Right hindlimb (tissue), 1 donor: ENCODE measurements at places on chromosomes 7 and 10.

- no peak for DNase-seq
Observed at GRCh38 chr7:149430192-149430591, 30.7 kb downstream of the ZNF777 start.

GRCh38 chr7:135980012-135980551 lies 2.9 kb upstream of the MTPN start:
- DNase-seq: no peak

- no peak for DNase-seq
Observed at GRCh38 chr10:128498378-128498730, 372.1 kb upstream of the MKI67 start.

DNA sequence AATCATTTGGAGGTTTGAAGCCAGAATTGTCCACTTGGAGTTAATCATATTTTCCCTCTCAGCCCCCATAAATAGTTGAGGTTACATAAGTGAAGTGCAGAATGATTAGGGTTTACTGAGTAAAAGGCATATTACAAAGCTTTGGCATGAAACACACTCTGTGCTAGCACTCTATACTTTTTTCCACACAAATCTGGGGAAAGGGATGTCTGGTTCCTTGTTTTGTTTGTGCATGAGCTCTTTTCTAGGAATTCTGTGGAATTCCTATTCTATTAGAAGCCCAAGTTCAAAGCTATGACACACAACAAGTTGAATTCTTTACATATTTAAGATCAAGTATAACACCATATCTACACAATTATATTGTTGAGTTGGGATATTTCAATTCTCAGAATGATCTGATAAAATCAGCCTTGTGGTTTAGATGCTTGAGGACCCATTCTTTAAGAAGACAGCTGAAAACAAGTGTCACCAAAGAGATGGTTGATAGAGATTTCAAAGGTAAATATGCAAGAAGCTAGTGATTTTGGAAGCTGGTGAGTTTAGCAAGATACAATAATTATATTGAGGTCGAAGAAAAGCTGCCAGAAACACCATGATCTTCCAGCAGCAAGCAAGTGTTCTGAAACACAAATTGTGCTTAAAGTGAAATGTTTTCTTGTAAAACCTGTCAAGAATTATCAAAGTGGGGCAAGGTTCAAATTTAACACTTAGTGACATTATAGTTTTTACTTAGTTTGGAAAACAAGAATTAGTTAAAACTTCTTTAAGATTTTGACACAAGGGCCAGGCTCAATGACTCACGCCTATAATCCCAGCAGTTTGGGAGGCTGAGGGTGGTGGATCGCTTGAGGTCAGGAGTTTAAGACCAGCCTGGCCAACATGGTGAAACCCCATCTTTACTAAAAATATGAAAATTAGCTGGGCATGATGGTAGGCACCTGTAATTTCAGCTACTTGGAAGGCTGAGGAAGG lies 122.6 kb downstream of the INHBA start:
- no peak for DNase-seq

GRCh38 chr7:98713165-98713810 lies 96.2 kb downstream of the NPTX2 start:
- DNase-seq: no peak

GRCh38 chr10:113967126-113967525 lies 76.5 kb upstream of the ADRB1 start:
- DNase-seq: no peak

- no peak for DNase-seq
Observed at GRCh38 chr10:110081911-110082310, 74.1 kb downstream of the ADD3 start.

DNA sequence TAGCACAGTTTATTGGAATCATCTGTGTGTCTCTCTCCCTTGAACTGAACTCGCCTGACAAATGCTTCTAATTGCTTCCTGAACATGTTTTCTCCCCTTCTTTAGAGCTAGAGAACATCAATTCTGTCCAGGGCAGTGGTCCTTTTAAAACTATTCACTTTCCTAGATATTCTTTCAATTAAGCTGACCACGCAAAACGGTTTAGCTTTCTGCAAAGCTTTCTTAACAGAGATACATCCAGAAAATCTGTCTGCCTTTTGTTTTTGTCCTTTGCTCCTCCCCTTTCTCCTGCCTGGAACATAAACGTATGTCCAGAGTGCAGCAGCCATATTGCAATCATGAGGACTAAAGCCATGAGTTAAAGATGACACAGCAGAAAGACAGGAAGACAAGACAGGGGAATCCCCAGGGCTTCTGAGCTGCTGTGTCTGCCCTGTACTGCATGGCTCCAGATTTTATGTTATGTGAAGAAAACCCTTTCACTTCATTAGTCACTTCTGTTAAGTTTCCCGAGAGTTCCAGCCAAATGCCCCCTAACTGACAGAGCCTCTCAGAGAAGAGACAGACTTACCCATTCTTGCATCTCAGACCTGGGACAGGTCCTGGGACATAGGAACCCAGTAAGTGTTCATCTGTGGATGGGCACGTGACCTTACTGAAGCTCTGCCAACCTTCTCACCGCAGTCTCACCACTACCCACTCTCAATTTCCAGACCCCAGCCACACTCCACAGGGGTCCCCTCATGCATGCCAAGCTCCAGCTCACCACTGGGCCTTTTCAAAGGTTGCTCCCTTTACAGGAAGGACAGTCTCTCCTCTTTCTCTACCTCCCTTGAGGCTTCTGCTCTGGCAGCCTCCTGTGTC lies 35.0 kb upstream of the CPXM2 start:
- DNase-seq: no peak

DNA sequence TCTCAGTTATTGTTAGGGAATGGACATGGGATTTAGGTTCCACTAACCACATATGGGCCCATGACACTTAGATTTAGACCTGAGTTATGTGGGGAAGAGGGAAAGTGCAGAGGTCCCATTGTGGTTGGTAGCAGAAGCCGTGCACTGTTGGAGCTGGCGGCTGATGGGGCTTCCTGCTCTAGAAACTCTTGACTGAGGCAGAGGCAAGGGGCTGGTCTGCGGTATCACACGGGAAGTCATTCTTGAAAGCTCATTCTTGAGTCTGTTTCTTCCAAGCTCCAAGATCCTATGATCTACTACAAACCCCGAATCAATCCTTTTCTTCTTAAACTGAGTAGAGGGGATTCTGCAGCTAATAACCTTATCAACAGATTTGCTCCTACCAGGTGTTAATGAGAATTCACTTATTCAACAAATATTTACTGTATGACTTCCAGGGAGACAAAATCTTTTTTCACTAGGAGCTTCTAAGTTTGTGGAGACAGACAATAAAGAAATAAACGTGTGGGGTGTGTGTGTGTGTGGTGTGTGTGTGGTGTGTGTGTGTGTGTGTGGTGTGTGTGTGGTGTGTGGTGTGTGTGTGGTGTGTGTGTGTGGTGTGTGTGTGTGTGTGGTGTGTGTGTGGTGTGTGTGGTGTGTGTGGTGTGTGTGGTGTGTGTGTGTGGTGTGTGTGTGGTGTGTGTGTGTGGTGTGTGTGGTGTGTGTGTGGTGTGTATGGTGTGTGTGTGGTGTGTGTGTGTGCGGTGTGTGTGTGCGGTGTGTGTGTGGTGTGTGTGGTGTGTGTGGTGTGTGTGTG lies 57.1 kb downstream of the AOC1 start:
- no peak for DNase-seq

DNA sequence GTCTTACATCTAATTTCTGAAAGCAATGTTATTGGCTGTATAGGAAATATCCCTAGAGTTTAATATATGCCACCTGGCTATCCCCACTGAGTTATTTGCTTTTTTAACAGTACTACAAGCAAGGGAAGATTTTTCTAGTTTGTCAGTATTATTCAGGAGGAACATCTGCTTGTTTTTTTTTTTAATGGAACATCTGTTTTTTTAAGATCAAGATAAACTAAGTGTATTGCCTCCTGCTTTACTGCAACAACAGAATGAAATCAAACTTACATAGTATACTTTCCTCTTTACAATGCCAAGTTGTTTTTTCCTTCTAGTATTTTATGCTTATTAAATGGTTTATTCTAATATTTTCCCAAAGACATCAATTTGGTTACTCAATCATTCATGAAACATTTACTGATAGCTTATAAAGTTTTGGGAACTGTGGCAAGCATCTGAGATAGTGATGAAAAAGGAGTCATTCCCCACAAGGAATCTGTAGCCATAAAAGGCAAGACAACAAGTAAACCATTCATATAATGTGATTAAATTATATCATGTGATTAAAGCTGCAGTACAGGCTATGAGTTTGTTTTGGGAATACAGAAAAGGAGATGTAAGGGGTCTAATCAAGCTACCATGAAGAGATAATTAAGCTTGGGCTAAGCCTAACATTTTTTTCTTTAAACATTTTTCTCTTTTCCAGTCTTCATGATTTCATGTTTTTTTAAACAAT lies 17.4 kb downstream of the MTPN start:
- DNase-seq: no peak

DNA sequence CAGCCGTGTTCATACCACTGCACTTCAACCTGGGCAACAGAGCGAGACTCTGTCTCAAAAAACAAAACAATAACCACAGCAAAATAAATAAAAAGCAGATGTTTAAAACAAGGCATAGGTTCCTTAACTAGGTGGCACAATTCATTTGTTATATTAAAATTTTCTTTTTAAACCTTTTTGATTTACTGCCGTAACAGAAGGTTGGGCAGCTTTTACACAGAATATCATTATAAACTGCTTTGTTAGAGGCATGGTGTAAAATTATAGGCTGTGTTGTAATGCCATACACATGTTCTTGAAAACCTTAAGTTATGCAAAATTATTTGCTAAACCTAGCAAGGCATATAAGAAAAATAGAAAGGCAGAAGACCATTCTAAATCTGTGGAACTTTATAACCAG lies 84.4 kb downstream of the MKLN1 start:
- DNase-seq: no peak

DNA sequence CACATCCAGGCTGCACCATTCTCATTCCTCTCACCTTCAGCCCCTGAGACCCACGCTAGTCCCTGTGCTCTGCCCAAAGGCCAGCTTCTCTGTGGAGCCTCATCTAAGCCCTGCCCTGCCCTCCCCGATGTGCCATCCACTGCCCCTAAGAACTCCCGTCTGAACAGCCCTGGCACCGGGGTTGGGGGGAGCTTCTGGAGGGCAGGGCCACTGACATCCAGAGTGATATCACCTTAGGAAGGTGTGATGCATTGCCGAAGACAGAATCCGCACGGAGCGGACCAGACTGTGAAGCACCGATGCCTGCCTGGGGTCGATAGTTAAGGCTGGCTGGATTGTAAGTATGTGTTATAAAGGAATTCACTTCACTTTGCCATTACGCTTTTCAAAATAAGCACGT lies 511.0 kb downstream of the PTPRN2 start:
- DNase-seq: no peak

DNA sequence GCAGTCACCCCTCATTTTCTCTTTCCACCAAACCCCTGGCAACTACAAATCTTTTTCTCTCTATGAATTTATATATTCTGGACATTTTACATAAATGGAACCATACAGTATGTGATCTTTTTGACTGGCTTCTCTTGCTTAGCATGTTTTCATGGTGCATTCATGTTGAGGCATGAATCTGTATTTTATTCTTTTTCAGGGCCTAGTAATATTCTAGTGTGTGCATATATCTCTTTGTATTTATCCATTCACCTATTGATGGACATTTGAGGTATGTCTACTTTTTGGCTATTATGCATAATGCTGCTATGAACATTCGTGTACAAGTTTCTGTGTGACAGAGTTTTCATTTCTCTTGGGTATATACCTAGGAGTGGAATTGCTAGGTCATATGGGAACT lies 78.2 kb downstream of the HACD1 start:
- no peak for DNase-seq

DNA sequence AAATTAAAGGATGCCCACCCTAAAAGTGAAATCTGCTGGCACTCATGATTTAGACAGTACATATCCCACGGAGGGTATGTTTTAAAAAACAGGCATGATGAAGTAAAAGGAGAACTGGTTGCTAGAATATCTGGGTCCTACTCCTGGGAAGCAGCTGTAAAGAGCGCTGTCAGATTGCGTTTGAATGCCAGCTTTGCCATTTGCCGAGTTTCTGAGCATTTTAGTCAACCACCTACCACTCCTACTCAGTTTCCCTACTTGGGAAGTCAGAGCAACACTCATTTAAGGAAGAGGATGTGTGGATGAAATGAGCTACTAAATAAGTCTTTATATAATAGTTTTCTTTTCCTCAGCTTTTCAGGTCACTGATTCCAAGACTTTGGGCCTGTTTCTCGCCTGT lies 1.1 kb upstream of the UMAD1 start:
- no peak for DNase-seq

DNA sequence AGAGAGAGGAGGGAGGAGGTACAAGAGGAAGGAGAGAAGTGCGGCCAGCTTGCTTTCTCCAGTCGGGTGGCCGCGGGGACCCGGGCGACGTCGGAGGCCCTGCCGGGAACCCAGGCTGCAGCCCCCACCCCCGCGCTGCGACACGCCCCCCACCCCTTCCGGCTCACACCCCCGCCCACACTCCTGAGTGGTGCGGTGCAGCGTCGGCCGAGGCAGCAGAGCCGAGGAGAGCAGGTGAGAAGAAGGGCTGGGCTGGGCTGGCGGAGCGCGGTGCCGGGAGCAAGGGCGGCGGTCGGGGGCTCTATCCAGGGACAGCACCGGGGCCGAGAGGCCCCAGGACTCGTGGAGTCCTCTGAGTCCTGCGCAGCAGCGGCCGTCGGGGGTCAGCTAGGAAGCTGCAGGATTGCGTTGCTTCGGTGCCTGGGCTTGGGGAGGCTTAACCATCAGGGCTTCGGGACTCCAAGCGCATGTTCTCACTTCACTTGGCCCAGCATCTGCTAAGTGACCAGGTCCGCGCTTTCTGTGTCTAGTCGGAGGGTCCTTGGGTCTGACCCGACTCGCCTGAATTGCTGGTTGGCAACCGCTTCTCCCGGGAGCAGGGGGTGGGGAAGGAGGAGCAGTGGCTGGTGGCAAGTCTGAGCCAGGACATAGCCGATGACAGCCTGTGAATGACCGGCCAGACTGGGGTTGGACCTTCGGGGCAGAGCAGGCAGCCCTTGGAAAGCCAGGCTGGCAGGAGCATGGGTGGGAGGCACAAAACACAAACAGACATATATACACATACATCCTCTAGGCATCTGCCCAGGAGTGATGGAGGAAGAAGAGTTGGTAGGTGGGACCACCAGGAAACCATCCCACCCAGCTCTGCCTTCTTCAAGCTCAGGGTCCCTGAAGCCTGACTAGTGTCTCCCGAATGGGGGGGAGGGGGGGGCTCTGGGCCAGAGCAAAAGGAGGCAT lies 683 bp downstream of the CHAT start:
- DNase-seq: no peak

- no peak for DNase-seq
Observed at GRCh38 chr10:3813986-3814837, 29.2 kb upstream of the KLF6 start.

GRCh38 chr10:61760943-61761824 lies 98.5 kb downstream of the CABCOCO1 start:
- DNase-seq: no peak

DNA sequence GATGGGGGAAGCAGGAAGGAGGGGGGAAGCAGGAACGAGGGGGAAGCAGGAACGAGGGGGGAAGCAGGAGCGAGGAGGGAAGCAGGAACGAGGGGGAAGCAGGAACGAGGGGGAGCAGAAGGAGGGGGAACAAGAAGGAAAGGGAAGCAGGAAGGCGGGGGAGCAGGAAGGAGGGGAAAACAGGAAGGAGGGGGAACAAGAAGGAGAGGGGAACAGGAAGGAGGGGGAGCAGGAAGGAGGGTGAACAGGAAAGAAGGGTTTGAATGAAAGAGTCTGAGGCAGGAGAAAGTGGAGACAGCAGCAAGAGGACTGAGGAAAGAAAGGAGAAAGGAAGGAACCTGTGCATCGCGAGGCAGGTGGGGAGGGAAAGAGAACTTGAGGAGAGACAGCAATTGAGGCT lies 256.6 kb downstream of the PTEN start:
- no peak for DNase-seq

GRCh38 chr7:111105269-111105668 lies 14.3 kb downstream of the LRRN3 start:
- no peak for DNase-seq

- DNase-seq: no peak
Observed at GRCh38 chr10:43852149-43852548, 203.5 kb upstream of the ZNF32 start.
